NCI-H2081 treated with DMSO at 0.1 percent for 48 hours (cell line): ENCODE measurements at places on chromosomes 4 and X.

DNA sequence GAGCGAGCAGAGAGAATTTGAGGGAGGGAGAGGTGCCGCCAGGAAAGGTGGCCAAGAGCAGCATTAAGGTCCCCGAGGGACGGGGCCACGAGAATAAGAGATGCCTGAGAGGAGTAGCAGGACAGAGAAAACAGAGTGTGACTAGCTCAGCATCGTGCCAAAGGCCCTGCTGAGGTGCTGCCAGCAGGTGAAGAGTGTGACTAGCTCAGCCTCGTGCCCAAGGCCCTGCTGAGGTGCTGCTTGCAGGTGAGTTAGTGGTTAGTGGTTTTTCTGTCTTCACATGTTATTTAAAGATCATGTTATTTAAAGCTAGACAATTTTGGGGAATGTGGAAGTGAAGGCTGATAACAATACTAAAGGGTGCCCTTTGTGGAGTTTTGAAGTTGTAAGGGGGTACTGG is 464.5 kb upstream of the FAT1 start:
- DNase-seq: no peak

DNA sequence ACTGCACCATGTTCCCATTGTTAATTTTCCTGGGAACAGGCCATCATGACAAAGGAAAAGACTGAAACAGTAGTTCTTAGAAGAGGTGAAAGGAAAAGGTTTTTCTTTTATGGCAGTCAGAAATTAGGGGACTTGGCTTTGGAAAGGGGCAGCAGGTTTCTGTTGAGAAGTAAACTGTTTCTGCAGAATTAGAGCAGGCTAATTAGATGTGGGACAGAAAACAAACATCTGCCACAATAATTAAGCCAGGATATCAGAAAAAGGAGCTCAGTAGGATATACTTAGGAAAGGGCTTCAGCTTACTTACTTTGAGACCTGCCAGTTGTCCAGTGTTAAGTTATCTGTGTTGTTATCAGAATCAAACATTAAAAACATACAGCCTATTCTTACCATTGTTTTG is 36.7 kb upstream of the STPG2 start:
- DNase-seq: no peak

- DNase-seq: no peak
These were observed 101.3 kb downstream of the PALLD start for GRCh38 chr4:168598191-168598590.

DNA sequence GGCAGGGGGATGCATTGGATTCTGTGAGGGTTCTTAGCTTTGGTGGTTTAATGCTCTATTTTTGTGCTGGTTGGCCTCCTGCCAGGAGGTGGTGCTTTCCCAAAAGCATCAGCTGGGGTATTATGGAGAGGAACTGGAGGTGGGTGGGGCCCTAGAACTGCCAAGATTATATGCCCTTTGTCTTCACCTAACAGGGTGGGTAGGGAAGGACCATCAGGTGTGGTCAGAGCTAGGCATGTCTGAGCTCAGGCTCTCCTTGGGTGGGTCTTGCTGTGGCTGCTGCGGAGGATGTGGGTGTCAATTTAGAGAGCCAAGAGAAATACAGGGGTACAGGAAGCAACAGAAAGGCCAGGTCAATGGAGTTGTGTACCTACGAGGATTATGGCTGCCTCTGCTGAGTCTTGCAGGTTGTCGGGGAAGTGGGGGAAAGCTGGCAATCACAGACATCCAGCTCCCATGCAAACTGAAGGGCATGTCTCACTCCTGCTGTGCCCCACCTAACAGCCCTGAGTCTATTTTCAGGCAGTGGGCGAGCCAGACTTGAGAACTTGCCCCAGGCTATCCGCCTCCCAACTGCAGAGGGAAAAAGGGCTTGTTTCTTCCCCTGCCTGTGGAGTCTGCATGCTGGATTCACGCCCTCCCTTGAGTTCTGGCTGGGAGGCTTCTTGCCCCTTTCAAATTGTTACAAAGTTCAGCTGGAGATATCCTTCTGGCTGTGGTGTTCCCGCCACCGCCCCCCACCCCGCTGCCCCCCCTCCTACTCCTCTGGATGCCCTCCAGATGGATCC is 212.0 kb downstream of the COMMD8 start:
- no peak for DNase-seq

DNA sequence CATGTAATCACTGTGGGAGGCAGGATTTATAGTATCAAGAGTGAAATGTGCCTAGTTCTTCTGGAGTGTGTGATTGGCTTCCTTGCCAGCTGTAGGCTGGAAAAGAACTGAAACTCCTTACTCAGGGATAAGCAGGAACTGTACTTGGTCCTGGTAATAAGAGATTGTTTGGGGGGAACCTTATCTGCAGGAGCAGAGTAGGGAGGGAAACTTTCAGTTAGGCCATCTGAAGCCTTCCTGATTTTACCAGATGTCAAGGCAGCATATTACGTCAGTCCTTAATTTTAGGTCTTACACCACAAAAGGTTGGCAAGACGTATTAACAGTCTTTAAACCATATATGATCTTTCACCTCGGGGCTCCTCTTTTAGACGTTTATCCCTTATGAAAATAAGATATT is 231.5 kb upstream of the FMR1 start:
- DNase-seq: no peak

GRCh38 chrX:125295337-125295736 is 24.3 kb upstream of the TEX13C start:
- no peak for DNase-seq

DNA sequence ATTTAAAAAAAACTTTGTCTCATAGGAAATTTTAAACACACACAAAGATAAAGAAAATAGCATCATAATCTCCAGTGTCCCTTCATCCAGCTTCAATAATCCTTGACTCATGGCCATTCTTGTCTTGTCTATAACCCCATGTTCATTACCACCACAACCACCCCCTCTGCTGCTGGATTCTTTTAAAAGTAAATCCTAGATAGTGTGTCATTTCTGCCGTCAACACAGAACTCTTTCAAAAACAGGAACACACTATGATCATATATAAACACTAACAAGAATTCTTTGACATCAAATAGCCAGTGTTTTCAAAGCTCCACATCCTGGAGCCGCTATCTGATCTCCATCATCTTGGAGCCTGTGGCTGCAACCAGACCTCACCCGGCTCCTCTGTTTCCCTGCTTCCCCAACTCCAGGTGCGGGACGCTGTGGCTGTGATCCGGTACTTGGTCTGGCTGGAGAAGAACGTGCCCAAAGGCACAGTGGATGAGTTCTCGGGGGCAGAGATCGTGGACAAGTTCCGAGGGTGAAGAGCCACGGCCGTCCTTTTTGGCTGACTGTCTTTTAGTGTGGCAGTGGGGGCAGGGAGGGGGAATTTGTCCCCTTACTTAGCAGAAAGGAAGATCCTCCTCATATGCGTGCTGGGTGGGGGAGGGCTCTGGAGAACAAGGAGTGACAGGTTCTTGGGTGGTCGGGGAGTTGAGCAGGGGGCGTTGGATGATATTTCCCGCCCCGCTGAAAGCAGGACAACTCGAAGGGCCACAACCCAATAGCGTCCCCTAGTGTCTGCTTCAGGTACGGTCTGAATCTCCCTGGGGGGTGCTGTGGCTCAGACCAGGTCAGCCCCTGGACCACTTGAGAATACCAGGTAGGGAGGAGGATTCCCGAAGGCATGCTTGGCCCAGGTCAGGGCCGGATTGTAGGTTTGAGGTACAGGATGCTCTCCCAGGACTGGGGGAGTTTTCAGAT is 15.6 kb downstream of the XPNPEP2 start:
- DNase-seq: no peak

GRCh38 chr4:82428969-82429727 is 1.1 kb downstream of the HNRNPDL start:
- DNase-seq: peak; percentile 40

DNA sequence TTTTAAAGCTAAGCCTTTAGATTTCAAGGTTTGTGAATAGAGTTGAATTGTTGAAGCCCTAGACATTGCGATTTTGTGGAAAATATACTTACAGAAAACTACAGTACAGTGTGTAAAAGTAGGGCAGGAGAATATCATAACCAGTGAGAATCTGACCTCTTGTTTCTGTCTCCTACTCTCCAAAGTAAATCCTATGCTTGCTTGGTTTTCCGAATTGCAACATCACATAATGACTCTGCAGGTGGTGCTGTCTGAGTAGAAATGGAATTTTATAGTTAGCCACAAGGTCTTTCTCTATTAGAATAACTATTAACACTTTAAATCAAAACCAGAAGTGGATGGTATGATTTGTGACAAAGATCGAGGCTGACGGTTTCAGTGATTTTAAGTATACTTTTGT is 505.6 kb downstream of the RAPGEF2 start:
- no peak for DNase-seq

DNA sequence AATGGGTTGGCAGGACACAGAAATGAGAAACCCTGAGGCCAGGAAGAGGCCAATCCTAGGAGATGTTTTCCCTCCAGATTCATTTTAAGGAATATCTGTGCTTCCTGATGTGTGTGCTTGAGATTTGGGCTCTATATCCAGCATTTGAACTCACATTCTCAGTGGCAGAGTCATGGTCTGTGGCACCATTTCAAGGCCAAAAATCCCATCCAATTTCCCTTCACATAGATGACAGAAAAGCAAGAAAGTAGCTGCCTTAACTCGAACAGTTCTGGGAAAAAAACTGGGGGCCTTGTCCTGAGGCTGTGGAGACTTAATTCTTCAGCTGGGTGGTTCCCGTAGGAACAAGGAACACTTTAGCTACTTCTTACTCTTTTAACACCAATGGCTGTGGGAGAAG is 27.4 kb downstream of the TAF7L start:
- no peak for DNase-seq

DNA sequence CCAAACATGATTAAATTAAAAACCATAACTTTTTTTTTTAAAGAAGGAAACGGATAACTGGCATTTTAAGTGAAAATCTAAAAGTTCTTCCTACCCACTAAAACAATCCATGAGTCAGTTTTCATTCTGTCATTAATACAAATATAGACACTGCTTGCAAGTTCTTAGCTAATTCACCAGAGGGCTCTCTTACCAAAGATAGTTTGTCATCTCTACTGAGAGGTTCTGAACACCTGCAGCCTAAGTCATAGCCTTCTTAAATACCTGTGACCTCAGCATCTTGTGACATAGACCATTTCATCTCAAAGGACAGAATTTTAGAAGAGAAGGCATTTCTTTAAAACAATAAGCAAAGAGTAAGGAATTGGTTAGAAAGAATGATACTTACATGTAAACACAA is 65.3 kb upstream of the FAM120C start:
- peak; percentile 1 for DNase-seq

DNA sequence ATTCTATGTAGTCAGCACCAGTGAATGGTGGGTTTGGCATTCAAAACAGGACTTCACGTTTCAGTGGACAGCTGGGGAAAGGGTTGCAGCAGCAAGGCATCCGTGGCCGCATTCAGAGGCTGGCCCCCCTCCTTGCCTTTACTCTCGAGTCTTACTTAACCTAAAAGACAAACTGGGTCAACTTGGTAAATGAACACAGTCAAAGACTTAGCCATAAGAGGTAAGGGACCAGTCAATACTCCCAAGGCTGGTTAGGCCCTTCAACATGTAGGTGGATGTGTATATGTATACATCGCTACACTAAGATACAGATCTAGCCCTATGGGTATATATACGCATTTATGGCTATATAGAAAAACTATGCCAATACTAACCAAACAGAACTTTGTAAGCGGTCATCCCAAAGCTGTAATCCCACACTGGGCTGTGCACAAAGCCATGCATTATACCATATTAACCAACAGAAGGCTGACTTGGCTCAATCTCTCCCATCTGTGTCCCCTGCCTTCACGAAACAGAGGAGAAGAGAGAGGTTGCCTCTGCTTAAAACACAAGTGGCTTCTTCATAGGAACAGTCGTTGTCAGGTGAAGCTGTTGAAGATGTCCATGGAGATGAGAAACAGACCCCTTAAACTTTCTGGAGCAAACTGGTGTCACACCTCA is 61.9 kb downstream of the TSC22D3 start:
- no peak for DNase-seq

DNA sequence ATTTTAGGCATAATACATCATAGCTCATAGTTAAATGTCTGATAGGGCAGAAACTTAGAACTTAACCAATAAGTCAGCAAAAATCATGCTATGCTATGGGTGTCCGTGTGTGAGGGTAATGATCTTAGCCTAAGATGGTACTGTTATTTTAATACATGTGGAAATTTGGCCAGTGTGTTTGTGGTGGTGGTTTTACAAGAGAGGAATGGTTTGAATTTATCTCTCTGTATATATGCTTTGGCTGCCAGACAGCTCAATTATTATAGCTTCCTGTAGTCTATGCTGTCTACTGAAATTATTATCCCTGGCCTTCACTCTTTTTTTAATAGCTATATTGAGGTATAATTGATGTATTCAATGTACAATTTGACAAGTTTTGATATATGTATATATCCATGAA is 21.3 kb downstream of the ZNF330 start:
- DNase-seq: no peak

- DNase-seq: no peak
These were observed 304.7 kb upstream of the GATB start for GRCh38 chr4:152065545-152065944.

DNA sequence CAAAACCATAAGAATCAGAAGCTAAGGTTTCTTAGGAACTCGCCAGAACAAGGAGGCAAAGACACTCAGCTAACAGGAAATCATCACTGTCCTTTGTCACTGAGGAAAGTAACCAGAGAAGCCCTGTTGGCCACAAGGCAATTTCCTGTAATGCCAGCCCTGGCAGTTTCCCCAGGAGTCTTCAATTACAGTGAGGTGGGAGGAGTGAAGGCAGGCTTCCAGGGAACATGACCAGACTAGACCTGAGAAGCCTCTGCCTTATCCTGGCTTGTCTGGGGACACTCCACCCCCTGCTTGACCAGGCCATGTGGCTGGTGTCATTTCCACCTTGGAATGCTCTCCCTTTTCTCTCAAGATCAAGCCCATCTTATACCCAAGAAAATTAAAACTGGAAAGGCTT is 125.3 kb downstream of the COL4A6 start:
- DNase-seq: peak; percentile 74

DNA sequence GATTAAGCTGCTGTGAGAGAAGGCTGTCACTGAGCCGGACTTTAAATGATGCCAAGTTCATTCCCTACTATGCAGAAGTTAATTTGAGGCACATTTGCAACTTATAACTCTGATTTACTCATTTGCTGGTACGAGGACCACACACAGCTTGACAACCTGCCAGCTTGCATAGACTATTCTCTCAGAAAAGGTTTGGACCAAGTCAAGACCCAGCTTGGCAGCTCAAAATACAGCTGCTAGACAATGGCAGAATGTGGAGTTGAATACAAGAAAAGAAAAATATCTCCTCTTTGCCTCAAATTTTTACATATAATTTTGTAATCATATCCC is 338.9 kb downstream of the DHX15 start:
- no peak for DNase-seq

DNA sequence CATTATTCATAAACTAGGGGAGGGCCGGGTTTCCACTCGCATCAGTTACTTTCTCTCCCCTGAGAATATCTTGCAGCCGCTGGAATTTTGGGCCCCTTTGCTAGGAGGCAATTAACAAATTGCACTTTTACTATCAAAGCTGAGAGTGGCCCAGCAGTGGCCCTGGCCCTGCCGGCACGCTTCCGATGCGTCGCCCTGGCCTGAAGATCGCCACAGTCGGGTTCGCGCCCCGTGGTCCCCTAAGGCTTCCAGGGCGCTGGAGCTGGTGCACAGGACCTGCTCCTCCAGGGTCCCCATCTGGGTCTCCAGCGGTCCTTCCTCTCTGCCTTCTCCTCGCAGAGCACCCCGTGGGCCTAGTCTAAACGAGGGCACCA is 486 bp upstream of the CWH43 start:
- DNase-seq: no peak
